ENCODE measurements at places on chromosomes 6 and 20. TPM values are rescaled to one million over a fixed set of nuclear protein-coding genes. Genes with fewer than 3 reads are reported as not detected.

GRCh38 chr6:163701762-163702161 is 287.2 kb downstream of the QKI start:
- no peak for DNase-seq

DNA sequence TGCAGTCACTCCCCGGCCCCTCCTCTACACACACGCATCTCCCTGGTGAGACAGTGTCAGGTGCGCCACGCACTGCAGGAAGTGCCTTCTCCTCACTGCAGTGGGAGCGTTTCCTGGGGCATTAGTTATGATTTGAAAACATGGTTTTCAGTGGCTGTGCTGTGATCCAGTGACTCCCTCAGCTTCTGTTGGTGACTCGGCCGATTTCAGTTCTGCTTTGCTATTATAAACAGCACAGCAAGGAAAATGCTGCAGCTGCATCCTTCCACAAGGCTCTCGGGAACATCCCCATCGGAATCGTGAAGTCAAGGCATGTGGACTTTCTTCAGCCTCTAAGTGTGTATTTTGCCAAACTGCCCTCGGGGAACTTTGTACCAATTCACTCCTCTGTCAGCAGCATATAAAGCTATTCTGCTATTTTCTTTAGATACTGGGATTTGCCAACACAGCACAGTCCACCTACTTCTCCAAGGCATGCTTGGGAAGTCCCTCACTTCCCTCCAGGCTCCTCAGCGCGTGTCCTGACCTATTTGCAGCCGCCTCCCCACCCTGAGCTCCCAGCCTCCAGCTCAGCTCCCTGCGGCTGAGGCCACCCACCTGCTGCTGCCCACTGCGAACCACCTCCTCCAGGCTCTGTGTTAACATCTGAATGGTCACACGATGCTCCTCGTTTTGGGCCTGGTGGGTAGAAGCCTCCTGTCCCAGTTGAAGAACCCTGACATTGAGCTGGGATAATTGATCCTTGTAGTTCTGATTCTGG is 54.5 kb downstream of the GINS1 start:
- no peak for DNase-seq

DNA sequence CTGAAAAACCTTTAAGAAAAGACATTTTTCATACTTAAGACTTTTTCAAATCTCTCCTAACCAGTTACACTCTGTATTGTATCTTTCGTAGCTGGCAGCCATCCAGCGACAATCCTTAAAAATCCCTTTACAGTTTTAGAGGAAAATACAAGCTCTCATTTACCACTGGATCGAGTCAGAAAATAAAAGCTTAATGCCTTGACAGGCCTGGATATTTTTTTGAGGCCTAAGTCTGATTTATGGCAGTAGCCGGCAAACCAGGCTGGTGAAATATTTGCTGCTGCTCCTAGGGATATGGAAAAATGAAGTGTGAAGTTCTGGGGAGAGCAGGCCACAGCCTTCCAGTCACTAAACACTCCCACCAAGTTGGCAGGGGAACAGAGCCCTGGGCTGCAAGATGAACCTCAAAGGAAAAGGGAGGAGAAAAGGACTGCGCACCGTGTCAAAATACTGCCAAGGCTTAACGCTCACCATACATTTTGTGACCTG is 213.0 kb upstream of the SUPT3H start:
- no peak for DNase-seq

DNA sequence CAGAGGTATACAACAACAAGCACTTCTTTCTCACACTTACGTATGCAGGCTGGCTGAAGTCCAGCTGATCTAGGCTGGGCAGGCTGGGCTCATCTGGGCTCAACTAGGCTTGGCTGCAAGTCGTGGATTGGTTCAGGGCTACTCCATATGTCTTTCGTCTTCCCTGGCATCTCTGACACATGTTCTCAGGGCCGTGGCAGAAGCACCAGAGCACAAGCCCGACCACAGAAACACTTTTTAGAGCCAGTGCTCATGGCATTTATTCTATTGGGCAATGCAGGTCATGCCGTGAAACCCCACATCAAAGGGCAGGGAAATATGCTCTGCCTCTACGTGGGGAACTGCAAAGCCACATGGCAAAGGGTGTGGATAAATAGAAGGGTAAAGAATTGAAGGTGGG is 93.8 kb downstream of the RIN2 start:
- no peak for DNase-seq

DNA sequence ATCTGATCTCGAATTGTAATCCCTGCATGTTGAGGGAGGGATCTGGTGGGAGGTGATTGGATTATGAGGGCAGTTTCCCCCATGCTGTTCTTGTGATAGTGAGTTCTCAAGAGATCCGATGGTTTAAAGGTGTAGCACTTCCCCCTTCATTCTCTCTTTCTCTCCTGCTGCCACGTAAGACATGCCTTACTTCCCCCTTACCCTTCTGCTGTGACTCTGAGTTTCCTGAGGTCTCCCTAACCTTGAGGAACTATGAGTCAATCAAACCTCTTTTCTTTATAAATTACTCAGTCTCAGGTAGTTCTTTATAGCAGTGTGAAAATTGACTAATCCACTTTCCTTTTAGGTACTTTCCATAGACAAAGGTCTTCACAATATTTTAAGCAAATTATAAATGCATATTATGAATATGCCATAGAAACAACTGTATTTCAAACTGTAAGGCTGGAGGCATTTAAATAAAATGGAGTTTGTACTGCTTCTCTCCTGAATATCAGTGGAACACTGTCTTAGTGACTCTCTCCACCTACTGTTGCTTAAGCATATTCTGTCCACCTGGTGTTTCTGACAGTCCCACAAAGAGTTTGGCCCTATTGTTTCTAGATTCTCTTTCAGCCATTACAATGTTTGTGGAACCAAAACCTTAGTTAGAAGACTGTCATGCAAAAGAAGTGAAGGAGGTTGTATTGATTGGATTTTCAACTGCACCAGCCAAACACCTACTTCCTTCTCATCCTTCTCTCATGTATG is 24.3 kb upstream of the IL17A start:
- DNase-seq: no peak

GRCh38 chr6:84356907-84357306 is 129.5 kb upstream of the CEP162 start:
- peak; percentile 91 for DNase-seq

DNA sequence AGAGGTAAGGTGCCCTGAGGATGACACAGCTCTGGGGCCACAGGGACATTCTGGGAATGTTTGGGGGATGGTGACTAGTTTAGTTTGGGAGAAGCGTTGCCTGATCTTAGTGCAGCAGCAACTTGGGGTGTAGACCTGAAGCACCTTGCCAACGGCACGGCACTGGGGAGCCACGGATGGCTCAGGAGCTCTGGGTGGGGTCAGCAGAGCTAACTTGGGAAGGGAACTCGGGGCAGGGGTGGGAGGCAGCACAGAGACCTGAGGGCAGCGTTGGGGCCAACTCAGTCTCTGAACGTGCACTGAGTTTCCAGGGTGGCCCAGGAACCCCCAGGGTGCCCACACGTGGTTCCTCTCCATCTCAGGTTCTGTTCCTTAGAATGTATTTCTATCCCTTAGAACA is 14.9 kb downstream of the THBS2 start:
- no peak for DNase-seq

DNA sequence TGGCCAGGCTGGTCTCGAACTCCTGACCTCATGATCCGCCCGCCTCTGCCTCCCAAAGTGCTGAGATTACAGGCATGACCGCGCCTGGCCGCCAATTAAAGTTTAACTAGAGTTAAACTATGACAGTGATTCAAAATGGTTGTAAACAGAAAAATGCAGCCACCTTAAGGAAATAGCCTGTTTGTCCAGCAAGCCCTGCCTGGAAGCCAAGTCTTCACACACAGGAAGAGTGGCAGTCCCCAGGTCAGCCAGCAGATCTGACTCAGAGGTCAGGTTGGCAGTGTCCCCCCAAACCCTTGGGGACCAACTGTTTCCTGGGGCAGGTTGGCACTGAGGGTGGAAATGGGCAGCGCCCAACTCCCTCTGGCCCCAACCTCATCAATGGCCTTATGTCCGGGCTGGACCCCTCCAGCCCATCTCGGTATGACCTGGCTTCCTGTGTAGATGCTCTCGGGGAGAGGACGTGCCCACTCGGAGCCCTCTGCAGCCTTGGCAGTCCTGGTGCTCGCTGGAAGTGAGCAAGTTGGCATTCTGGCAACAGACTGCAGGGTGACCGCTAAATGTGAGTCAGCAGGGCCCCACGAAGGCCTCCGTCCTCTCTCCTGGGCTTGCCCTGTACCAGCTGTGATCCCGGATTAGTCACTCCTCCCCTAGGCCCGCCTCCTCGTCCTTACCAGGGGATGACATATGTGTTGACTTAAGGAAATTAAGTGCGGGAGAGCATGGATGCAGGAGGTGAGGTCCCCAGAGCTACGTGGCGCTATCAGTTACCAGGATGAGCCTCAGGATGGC is 9.7 kb upstream of the HSP90AB1 start:
- peak; percentile 99 for DNase-seq

DNA sequence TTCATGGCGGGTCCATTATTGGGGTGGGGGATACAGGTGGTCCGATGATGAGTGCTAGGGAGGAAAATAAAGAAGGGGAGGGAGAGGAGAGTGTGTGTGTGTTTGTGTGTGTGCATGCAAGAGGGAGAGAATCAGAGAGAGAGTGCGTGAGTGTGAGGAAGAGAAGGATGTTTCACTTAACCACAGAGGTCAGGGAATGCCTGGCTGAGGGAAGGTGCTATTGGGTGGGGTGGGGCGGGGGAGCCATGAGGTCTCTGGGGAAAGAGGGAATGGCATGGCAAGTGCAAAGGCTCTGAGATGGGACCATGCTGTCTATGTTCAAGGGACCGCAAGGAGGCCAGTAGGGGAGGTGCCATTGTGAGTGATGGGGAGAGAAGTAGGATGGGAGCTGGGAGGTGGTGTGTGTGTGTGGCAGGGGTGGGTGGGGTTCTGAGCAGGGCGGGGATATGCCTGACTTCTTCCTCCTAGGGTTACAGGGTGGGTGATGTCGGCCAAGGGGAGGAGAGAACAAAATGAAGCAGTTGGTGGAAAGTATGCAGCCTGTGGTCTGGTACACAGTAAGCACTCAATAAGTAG is 23.0 kb downstream of the CEBPB start:
- DNase-seq: no peak

DNA sequence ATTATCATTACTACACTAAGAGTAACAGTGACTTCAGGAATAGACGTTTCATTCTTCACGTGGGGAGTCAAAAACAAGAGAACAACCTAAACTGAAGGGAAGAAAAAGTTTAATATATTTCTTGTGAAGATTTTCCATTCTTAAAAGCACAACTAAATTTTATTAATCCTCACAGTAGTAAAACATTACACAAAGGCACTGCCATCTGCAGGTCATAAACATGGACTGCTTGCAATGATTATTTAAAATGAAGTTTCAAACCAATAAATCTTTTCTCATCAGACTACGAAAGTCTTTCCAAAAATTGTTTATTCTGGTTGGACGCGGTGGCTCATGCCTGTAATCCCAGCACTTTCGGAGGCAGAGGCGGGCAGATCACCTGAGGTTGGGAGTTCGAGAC is 2.6 kb downstream of the NCOA5 start:
- DNase-seq: no peak

DNA sequence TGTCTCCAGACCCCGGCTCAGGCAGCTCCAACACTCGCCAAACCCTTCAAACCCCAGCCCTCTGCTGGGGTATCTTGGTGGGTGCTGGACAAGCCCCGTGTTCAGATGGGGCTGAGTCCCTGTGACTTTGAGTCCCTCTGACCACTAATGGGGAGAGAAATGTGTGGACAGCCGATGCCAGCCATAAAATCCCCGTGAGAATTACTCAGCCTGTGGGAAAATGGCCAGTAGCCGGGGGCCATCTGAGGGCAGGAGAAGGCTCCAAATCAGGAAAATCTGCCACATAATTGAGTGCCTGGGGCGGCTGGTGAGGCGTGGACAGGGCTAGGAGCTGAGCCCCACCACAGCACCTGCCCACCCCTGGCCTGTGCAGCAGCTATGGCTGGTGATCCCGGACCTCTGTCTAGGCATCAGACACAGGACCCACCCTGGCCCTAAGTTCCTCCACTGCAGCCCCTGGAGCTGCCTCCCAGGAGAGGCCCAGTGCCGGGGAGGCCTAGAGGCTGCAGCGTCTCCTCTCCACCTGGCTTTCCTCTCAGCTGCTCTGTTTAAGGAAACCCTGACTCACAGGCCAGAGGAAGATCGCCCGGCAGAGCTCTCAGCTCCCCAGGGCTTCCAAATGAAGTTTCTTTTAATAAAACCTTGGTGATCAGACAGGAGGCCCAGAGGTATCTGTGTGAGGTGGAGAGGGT is 53.7 kb upstream of the SLCO4A1 start:
- DNase-seq: no peak

DNA sequence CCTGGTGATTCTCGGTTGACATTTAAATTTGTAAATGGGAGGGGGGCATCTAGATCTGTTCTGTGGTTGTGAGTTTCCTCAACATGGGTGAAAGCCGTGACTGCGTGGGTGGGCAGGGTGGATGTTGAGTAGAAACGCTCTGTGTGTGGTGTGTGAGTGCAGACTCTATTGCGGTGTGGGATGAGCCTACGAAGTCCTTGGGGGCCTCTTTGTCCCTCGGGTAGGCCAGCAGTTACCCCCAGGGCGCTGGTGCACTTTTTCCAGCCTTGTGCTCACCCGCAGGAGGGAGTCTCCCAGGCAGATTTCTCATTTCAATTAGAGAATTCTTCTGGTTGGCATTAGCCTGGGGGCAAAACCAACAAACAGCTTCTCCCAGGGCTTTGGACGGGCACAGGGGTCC is 10.6 kb downstream of the TOX2 start:
- no peak for DNase-seq

DNA sequence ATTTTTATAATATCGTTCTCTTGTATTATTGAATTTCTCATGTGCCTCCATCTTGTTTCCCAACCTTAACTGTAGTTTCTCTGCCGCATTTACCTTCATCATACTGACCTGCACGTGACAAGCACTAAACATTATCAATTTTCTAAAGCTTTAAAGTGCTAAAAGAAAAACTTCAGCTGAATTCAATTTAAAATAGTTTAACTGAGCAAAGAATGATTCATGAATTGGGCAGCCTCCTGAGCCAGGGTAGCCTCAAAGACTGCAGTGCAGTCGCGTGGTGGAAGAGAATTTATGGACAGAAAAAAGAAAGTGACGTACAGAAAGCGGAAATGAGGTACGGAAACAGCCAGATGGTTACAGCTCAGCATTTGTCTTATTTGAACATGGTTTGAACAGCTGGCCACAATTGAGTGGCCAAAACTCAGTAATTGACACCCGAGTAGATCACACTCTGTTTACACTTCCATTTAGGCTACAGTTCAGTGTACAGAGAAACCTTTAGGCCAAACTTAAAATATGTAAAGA is 4.2 kb upstream of the ZDHHC14 start:
- DNase-seq: peak; percentile 16

- no peak for DNase-seq
These were observed 2.1 kb downstream of the BTN1A1 start for GRCh38 chr6:26502165-26502564.

Gene GSTA3
- total RNA-seq: not detected

Gene PRL
- total RNA-seq: not detected

Gene TNXB
- under 0.01 TPM for total RNA-seq

Gene CCN6
- not detected for total RNA-seq

Gene EPHA7
- 31.4 TPM for total RNA-seq

Gene ADGRF5
- total RNA-seq: not detected

Gene TSBP1
- total RNA-seq: not detected

Gene ARFRP1
- total RNA-seq: 54.8 TPM

Gene KHDC3L
- not detected for total RNA-seq

Gene MOXD1
- total RNA-seq: 22.6 TPM

All from LHCN-M2 (cell line).